AG09309 (cell line): ENCODE measurements at places on chromosomes 1 and 21.

- no peak for DNase-seq
These were observed 23.7 kb upstream of the SLC45A1 start for GRCh38 chr1:8294170-8294697.

- no peak for DNase-seq
These were observed 144.6 kb downstream of the PGBD5 start for GRCh38 chr1:230281556-230281955.

DNA sequence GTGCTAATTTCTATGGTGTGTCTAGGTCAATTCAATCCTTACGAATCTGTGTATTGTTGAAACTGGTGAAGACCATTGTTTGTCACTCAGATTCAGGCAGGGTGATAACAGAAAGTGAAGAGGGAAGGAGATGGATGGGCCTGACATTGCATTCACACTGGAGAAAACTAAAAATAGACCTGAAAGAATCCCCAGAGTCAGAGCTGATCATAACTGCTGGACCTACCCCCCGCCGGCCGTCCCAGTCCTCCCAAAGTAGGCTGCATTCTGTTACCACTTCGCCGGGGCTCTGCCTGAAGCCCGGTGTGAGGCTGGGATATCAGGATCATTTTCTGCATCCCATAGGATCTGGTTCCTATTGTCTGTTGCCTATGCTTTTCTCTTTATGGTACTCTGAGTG is 121.1 kb downstream of the NUF2 start:
- no peak for DNase-seq

DNA sequence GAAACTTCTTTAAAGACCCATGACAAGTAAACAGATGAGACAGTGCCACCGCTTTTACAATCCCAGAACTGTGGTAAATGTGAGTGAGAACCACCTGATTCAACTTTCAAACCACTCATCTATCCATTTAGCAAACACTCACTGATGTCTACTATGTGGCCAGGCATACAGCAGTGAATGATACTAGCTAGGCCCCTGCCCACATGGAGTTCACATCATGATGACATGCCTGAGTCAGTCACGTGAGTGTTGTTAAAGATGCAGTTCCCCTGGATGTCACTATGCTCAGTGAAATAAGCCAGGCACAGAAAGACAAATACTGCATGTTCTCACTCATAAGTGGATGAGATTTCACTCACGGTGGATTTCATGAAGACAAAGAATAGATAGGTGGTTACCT is 28.4 kb downstream of the STX6 start:
- DNase-seq = no peak

- no peak for DNase-seq
These were observed 52.1 kb upstream of the ZBTB40 start for GRCh38 chr1:22399421-22400091.

DNA sequence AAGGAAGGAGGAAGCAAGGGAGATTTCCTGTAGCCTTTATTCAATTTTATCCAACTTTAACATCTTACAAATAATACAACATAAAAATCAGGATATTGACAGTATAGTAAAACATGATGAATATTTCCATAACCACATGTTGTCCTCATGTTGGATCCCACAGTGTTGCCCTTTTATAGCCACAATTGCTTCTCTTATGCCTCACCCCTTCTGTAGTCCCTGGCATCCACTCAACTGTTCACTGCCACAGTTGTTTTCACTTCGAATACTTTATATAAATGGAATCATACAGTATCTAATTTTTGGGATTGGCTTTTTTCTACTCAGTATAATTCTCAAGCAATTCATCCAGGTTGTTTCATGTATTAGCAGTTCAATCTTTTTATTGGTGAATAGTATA is 44.8 kb downstream of the SRSF11 start:
- DNase-seq = no peak

- DNase-seq = no peak
These were observed 110.3 kb upstream of the TSPAN2 start for GRCh38 chr1:115199416-115200132.

DNA sequence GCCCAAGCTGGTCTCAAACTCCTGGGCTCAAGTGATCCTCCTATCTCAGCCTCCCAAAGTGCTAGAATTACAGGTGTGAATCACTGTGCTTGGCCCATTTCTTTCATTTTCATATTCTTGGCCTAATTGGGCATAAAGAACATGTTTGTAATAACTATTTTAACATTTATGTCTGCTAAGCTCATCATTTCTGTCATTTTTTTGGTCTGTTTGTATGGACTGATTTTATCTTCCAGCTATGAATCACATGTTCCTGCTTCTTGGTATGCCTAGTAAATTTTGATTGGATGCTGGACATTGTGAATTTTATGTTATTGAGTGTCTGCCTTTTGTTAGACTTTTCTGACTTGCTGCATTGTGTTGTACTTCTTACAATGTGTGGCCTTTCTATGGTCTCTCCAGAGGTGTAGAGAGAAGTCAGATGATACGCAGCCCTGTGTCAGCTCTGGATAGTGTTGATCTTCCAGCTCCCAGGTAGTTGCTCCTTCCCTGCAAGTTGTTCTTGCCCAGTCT is 39.0 kb upstream of the PPM1J start:
- no peak for DNase-seq
